ENCODE measurements at places on chromosomes 16 and 17.

DNA sequence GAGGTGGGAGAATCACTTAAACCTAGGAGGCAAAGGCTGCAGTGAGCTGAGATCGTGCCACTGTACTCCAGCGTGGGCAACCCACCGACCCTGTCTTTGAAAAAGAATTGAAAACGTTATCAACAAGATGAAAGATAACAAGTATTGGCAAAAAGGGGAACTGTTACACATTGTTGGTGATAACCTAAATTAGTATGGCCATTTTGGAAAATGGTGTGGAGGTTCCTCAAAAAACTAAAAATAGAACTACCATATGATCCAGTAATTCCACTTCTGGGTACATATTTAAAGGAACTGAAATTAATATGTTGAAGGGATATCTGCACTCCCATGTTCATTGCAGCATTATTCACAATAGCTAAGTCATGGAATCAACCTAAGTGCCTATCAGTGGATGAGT lies 61.0 kb downstream of the ABHD15 start:
- no peak for DNase-seq

DNA sequence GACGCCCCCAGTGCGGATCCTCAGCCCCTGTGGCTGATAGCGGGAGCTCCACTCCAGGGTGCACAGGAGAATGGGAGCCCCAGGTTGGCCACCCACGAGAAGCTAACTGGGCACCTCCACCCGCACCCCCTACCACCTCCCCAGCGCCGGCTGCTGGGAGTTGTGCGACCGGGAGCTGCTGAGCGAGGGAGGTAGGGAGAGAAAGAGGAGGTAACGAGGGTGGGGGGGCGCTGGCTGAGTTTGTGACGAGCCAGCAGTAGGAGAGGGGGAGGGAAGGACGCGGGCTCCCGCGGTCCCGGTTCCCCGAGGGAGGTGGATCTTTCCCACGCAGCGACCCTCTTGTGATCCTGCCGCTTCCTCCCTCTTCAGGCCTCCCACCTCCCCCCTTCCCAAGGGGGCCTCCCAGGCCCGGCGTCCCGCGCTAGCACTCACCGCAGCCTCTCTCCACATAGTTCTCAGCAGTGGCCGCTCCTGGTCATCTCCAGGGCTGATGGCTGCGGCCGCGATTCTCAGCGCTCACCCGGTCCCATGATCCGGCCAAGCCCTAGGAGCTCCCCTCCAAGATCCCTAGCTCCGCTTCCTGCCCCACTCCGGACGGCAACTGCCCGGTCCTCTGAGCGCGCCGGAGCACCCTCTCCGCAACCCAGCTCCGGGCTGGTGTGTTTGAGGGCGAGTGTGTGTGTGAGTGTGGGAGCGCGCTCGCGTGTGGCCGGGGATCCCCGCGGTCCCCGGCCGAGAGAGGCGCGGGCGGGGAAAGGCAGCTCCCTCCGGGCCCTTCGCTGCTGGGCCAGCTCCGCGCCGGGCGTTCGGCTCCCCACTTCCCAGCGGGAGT lies at the start of gene GRIN2A:
TSS of gene GRIN2A (minus strand) at position 207 of the 832 bp plus-strand sequence. CDS start 2,017 bp downstream, outside the sequence.
- no peak for DNase-seq

DNA sequence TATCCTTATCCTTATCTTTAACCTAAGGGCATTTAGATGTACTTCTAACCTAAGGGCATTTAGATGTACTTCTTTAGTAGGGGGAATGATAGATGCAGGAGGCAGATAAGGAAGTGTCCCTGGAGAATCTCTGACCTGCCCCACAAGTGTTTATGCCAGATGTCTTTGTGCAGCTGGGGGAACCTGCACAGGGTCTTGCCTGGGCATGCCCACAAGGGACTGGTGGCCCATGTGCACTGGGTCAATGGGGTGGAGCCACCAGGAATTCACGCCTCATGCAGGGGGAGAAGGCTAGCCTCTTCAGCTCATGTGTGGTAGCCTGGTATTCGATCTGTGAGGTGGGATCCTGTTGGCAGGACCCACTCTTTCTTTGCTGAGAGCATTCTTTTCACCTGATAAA lies 38.0 kb downstream of the CA10 start:
- no peak for DNase-seq

- DNase-seq = peak; percentile 23
These were observed at the start of the genes HEXD and OGFOD3 for GRCh38 chr17:82418001-82418986. TSS of gene HEXD (plus strand) at chr17:82418347. CDS start at chr17:82419800, 1,453 bp downstream. TSS of gene OGFOD3 (minus strand) at chr17:82418586. CDS start at chr17:82418485, 101 bp downstream.

DNA sequence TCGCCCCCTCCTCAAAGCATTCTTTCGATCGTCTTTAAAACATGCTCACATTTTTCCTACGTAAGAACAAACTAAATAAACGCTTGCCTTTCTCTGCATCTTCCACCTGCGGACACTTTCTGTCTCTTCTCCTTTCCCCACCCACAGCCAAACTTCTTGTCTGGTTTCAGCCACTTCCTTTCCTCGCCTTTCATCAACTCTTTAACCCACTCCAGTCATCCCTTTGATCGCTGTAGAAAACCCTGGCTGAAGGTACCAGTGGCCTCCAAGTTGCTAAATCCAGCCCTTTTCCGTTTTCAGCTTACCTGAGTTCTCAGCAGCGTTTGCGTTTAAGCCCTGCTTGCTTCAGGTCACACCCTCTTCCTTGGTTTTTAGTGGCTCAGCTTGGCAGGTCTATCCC lies 483 bp downstream of the RPA1 start:
- DNase-seq = peak; percentile 11
